Activated naive CD8-positive, alpha-beta T cell treated with anti-CD3 and anti-CD28 coated beads for 36 hours (primary cell): ENCODE measurements at places on chromosomes 12 and 14.

DNA sequence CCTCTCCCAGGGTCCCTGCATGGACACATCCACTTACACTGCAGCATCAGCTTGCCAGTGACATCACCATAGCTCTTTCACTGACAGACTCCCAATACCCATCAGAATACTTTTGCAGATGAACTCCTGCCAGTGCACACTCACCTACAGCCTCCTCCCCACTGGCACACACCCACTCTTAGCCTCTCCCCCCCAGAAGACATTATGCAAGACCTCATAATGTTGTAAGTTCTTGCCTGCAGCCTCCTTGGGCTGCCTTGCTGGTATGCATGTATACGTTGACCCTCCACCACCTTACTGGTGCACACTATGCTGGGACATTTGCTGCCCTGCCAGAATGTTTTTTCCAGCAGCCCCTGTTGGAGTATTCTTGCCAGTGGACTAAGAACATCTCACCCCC is 324.2 kb downstream of the AEBP2 start:
- DNase-seq = no peak

DNA sequence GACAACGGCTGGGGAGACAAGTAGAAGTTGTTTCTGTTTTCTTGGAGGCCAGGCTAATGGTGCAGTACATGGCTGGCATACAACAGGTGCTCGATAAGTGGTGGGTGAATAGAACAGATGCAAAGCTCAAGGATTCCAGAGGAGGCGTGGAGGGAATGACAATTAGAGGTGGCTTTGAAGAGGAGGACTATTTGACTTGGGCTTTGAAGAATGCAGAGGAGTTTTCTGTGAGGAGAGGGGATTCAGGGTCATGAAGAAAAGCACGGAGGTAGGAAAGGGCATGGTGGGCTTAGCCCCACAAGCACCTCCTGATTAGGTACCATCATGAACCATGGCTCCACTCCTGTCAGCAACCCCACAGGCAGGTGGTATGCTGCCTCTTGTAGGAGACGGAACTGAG is 142.3 kb downstream of the RBM19 start:
- DNase-seq = no peak

- no peak for DNase-seq
These were observed 5.4 kb downstream of the PSMD9 start for GRCh38 chr12:121893961-121894460.

- peak; percentile 35 for DNase-seq
These were observed 21.4 kb downstream of the ACVR1B start for GRCh38 chr12:51972849-51973273.

DNA sequence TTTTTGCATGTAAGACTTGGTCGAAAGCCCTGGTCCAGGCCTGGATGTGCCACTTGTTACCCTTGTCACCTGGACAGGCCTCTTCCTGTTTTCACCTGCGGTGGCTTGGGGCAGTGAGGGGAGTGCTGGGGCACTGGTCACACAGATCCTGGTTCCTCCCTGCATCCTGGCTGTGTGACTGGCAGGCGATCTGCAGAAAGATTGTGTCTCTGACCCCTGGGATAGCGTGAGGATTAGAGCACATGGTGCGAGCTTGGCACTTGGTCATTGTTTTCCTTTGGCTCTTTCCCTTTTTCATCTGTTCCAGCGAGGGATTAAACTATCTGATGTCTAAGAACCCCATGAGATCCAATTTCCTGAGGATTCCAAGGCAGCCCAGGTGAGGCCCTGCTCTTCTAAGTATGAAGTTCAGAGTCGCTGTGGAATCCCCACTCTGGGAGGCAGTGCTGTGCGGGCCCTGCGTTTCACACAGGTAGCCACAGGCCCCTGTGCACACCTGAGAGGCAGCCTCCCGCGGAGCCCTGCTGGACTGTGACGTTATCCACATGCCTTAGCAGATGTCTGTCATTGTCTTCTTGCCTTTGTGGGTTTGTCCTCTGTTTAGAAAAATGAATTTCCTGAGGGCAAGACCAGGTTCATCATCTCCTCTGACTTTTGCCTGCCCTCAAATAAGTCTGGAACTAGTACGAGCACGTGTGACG is 288.4 kb downstream of the CACNA1C start:
- no peak for DNase-seq
